ENCODE measurements at places on chromosomes 2 and 18.

GRCh38 chr2:39356922-39357639 lies 80.0 kb downstream of the MAP4K3 start:
- DNase-seq, result peak; percentile 74

DNA sequence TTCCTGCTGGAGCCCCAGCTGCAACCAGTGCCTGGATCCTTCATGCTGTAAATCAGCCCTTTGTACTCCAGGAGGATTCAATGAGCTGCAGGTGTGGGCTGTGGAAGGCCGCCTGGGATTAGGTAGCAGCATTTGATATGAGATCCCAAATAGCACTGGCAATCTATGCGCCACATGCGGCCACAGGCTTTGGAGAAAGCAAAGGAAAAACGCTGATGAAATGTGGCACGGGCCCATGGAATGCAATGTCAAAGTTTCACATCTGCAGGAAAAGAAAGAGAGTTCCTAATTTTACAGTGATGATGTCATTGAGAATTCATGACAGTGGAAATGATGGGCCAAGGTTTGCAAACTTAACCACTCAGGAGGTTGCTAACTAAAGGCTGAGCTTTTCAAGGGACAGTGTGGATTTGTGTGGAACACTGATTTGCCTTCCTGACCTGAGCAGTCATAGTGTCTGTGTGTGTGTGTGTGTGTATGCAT lies 216.4 kb upstream of the OSR1 start:
- no peak for DNase-seq

GRCh38 chr18:48569915-48570264 lies 31.1 kb downstream of the CTIF start:
- DNase-seq, result no peak

GRCh38 chr2:231355508-231356465 lies 39.7 kb upstream of the B3GNT7 start:
- no peak for DNase-seq

- DNase-seq, result no peak
These were observed 88.5 kb downstream of the PTRHD1 start for GRCh38 chr2:24704692-24705091.

- DNase-seq, result no peak
These were observed 48.2 kb upstream of the HS6ST1 start for GRCh38 chr2:128366713-128367511.

DNA sequence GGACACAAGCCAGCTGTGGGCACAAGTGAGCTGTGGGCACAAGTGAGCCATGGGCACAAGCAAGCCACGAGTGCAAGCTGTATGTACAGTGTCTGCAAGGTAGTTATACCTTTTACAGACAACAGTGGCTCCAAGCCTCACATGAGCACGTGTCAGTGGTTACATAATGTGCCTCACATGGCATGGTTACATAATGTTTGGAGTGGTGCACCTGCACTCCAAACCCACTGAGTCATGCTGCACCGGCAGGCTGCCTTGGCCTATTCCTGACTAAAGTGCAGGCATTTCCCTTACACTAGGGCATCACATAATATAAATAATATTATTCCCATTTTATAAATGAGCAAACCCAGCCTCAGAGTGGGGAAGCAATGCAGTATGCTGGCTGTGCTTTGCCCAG lies 62.6 kb downstream of the MARCO start:
- no peak for DNase-seq

DNA sequence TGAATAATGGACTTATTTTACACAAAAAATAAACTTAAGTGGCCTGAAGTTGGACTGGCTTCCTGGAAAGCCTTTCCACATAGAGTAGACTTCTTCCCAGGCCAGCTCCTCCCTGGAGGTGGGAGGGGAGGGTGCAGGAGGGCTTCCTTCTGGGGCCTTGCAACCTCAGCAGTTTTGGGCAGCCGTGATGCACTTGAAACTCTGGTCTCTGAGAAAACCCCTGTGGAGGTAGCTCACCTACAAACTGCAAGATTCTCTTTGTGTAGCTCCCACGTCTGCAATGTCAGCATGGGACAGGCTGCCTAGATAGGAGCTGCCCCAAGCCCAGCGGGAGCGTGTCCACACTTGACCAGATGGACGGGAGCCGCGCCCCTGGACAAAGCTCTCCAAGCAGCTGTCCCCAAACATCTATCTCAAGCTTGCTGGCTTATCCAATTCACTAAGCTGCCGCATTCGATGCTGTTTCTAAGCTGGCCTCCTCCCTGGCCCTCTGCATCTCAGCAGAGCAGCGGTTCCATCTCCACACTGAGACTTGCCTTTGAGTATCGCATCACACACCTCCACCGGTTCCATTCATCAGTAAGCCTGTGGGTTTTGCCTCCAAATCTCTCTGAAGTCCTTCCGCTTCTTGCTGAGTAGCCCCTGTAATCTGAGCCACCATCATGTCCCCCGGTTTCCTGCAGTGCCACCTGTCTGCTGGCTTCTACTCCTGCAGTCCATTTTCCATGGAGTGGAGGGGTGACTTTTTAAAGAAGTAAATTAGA lies 1.6 kb upstream of the LPIN1 start:
- DNase-seq, result peak; percentile 41

DNA sequence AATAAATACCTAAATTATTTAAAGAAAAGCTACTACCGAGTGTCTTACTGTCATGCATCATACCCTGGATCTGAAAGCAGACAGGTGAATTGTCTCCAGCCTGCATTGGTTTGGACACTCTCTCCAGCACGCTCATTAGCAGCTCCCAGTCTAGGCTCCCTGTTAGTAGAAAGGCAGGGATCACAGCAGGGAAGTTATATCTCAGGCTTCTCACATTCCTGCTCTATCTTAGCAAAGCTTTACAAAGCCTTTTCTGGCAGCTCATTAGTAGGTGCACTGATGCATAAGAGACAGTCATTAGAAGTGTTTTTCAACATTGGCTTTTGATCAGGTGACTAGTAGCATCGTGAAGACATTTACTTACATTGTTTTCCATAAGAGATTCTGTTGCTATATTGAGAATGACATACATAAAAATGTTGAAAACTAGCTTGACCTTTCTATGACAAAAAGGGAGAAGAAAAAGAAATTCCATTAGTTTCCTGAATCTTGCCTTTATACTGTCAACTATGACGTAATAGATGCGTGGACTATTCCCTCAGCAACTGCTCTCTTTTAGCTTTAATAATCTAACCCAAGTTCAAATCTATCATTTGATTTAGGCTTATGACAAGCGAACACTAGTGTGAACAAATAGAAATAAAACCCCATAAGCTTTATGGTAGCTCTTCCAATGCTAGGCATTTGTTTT lies 408.7 kb upstream of the KCNH7 start:
- no peak for DNase-seq

GRCh38 chr2:19723021-19723420 lies 178.8 kb downstream of the TTC32 start:
- peak; percentile 17 for DNase-seq

DNA sequence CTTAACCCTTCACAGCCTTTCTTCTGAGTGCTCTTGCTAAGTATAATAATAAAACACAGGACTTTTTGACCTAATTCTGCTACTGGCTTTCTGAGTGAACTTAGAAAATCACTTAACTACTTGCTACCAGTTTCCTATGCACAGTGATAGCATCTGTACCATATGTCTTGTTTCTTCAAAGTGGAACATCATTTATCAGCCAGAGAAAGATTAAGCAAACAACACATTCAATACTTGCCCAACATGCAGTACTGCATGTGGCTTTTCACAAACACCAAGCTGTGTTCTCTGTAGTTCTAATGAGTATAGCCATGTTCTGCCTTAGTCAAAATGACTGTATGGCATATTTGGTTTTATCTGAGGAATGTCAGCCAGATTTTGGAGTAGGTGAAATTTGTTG lies 1286.6 kb upstream of the ZEB2 start:
- DNase-seq, result no peak

GRCh38 chr18:50751947-50752346 lies 67.9 kb downstream of the MRO start:
- DNase-seq, result no peak

- no peak for DNase-seq
These were observed 27.4 kb upstream of the CCNYL1 start for GRCh38 chr2:207683879-207684627.

DNA sequence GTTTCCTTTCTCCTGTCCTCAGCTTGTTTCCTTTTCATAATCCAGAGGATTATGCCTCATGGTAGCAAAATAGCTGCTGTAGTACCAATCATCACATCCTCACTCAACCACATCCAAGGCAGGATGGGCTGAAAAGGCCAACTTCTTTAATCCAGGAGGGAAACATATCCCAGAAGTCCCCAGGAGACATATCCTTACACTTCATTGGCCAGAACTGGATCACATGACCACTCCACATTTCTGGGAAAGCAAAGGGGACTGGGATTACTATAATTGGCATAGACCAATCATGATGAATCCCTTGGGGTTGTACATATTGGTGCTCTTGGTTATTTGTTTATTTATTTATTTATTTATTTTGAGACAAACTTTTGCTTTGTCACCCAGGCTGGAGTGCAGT lies 54.0 kb upstream of the LYPD6B start:
- no peak for DNase-seq

Measured in Ammon's horn (tissue), 1 donor.